ENCODE measurements at places on chromosomes 4 and X.

- no peak for DNase-seq
These were observed 68.0 kb upstream of the TMEM164 start for GRCh38 chrX:109934935-109935334.

- no peak for DNase-seq
These were observed 1.7 kb upstream of the SPARCL1 start for GRCh38 chr4:87530868-87531267.

- DNase-seq: no peak
These were observed 16.5 kb upstream of the VAMP7 start for GRCh38 chrX:155864655-155865054.

DNA sequence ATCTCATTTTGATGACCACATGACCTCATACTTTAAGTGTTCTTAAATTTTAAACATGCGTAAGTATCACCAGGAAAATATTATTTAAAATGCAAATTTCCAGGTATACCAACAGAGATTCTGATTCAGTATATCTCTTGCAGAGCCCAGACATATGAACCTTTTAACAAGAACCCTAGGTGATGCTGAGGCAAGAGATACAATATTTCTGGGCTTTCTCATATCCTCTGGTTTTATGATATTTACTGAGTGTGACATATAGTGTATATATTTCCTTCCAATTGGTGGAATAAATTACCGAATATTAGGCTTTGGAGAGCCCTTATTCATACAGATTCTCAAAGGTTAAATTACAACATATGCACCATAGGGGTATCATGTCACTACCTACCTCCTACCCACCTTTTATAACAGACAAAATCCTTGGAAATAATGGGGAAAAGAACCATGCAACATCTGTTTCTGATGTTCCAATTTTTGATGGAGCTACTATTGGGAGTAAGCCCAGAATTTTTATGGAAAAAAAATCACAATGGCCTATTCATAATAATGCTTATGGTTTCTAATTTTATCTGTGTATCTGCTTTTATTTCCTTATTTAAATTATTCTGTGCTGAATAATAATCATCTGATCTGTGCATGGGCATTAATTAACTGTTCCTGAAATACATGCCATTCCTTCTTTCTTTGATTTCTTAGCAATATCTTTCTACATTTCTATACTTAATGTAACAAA, 27.1 kb downstream of the KCTD8 start:
- DNase-seq: no peak

- no peak for DNase-seq
These were observed 927.8 kb downstream of the STPG2 start for GRCh38 chr4:97215409-97215941.

- DNase-seq: no peak
These were observed 19.0 kb upstream of the TAPT1 start for GRCh38 chr4:16245241-16245640.

- no peak for DNase-seq
These were observed 39.8 kb downstream of the IL15 start for GRCh38 chr4:141676087-141676670.

GRCh38 chrX:15816438-15816809, 26.1 kb downstream of the ZRSR2 start:
- DNase-seq: no peak

GRCh38 chr4:70522626-70523025, 4.3 kb downstream of the AMTN start:
- DNase-seq: no peak

- no peak for DNase-seq
These were observed 242.3 kb upstream of the NOCT start for GRCh38 chr4:138773321-138773720.

GRCh38 chr4:173161311-173161710, 7.3 kb upstream of the GALNT7 start:
- DNase-seq: no peak

- no peak for DNase-seq
These were observed 234.7 kb downstream of the OR13H1 start for GRCh38 chrX:131778269-131779218.

DNA sequence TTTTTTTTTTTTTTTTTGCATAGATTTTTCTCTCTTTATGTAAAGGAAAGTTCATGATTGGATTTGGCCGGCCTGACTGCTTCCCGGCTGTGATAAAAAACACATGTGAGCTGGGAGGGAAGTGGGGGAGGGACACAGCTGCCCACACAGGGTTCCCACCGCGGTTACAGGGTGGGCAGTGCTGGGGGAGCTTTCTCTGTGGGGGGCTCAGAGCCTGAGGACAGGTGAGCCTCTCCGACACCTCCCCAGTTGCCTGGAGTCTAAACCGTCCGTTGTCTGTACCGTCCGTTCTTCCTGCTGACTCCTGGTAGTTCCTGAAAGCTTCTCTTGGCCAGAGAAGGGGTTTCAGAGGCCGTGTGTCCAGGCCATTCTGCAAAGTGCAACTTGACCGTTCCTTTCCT, 21.8 kb downstream of the SHOX start:
- no peak for DNase-seq

DNA sequence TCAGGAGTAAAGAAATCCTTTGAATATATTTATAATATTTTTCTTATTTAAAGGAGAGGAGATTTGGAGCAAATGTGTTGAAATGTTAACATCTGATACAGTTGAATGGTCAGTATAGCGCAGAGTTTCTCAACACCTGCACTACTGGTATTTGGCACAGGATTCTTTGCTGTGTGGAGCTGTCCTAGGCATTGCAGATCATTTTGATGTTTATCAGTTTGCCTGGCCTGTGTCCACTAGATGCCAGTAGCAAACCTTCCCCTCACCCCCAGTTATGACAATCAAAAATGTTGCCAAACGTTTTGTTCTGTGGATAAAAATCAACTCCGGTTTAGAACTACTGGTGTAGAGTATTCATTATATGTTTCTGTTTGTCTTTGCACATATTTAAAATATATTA, 765.3 kb upstream of the SLIT2 start:
- DNase-seq: no peak

GRCh38 chr4:8009710-8010511, 70.2 kb upstream of the AFAP1 start:
- no peak for DNase-seq

GRCh38 chr4:125729171-125729570, 414.4 kb downstream of the FAT4 start:
- no peak for DNase-seq

- DNase-seq: no peak
These were observed 195.0 kb upstream of the CLNK start for GRCh38 chr4:10879411-10880110.

GRCh38 chrX:15441464-15441863, 51.7 kb downstream of the PIR start:
- DNase-seq: no peak

DNA sequence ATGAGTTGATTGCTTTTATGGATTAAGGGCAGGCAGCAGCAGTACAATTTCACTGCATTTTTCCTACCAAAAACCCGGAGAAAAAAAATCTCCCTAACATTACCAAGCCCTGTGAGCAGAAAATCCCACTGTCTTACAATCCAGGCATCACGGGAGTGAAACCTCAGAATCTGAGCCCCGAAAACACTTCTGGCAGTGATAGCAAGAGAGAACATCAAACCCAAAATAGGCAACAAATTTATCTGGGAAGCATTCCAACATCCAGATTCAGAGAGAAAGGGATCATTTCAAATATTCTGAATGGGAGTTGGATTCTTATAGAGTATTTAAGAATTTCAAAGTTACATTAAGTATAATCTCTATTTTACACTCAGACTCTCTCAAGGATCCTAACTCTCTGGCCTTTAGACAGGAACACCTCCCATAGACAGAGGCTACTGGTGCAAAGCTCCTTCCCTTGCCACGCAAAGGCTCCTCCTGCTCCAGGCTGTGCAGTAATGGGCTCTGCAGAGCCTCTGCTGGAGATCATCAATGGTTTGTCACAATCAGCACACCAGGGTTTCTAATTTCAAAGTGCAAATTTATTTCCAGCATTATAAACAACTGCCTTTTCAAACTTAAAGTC, 256.9 kb downstream of the PARM1 start:
- no peak for DNase-seq

DNA sequence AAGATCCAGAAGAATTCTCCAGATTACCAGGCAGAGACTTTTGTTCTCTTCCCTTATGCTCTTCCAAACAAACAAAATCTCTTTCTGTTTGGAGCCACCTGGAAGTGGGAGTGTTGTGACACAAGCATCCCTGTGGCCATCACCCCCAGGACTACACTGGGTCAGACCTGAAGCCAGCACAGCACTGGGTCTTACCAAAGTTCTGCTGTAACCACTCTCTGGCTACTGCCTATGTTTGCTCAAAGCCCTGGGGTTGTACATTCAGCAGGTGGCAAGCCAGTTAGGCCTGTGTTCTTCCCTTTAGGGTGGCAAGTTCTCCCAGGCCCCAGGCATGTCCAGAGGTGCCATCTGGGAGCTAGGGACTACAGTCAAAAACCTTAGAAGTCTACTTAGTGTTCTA, 43.7 kb upstream of the MAOA start:
- DNase-seq: no peak

GRCh38 chrX:19334945-19335626, 8.6 kb upstream of the PDHA1 start:
- peak; percentile 24 for DNase-seq

DNA sequence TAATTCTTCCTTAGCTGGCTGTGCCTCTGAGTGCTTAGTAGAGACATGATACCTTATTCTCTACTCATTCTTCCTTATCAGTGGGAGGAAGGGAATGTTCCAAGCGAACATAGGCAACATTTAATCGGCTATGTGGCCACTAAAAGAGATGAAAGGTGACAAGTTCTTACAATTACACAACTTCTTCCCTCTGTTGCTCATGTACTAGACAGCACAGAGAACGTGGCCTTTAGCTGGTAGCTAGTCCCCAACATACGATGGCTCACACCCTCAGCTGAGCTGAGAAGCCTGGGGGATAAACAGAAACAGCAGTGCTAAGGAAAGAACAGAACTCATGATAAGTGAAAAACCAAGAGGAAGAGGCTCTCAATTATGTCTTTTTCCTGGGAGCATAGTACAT, 52.2 kb downstream of the APOO start:
- no peak for DNase-seq

DNA sequence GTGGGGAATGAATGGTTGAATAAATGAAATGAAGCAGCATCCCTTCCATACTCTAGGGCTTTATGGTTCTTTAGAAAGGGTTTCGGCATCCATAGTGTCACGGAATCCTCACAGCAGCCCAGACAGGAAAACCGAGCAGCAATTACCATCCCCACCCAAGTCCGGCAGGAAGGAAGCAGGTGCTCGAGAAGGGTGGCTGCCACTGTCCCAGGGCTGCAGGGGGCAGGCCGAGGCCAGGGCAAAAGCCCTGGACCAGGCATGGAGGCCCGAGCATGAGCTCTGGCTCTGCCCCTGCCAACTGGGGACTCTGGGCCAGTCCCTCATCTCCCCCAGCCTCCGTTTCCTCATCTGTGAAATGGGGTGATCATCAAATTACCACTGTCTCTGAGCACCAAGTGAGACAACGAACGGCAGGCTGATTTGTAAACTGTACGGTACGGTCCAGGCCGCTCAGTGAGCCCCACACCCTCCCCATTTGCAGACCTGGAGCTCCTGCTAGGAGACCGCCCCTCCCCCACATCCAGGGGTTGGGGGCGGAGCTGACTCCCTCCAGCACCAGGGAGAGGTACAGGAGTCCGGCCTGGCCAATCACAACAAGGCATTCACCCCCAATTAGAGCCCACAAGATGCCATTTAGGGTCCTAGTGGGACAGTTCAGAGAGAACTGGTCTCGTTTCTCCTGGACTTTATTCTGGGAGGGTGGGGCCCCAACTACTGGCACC, 100.4 kb downstream of the WFS1 start:
- DNase-seq: no peak

GRCh38 chr4:3683077-3683743, 83.0 kb upstream of the ADRA2C start:
- DNase-seq: no peak

DNA sequence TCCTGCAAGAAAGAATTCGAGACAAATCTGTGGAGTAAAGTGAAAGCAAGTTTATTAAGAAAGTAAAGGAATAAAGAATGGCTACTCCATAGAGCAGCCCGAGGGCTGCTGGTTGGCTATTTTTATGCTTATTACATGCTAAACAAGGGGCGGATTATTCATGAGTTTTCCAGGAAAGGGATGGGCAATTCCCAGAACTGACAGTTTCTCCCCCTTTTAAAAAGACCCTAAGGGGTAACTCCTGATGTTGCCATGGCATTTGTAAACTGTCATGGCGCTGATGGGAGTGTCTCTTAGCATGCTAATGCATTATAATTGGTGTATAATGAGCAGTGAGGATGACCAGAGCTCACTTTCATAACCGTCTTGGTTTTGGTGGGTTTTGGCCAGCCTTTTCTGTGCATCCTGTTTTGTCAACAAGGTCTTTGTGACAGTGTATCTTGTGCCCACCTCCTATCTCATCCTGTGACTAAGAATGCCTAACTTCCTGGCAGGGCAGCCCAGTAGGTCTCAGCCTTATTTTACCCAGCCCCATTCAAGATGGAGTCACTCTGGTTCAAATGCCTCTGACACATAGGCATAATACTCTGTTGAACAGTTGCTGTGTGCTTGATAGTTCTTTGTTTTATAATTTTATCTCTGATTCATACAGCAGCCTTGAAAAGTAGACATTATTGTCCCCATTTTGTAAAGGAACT, 25.8 kb downstream of the GAB1 start:
- DNase-seq: no peak

DNA sequence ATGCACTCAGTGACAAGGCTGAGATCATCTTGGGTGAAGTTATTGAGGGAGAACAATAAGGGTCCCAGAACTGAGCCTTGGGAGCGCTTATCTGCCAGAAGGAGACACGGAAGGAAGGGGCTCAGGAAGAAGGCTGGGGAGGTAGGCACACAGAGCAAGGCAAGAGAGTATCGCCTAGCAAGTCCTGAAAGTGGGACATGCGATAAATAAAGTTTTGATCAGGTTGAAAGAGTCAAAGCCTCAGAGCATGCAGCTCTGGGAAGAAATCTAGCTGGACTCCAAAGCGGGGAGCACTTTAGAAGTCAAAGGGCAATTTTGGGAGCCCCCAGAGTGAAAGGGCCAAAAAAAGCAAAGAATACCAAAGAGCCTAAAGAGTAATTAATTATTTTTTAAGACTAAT, 17.7 kb upstream of the ANXA3 start:
- DNase-seq: no peak

DNA sequence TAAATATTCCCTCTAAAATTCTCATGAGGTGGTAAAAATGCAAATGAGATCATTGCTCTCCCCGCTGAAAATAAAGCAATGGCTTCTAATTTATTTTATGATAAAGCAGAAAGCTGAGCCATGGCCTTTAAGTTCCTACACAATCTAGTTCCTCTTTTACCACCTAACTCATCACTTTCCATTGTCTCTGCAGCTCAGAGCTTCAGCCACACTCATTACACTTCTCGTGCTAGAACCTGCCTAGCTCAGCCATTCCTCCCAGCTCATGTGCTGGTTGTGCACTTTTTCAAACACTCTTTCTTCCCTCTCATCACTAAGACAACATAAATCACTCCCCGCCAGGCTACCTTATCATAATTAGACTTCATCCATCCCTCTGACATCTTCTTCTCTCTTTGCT, 1112.1 kb upstream of the PRKX start:
- no peak for DNase-seq

DNA sequence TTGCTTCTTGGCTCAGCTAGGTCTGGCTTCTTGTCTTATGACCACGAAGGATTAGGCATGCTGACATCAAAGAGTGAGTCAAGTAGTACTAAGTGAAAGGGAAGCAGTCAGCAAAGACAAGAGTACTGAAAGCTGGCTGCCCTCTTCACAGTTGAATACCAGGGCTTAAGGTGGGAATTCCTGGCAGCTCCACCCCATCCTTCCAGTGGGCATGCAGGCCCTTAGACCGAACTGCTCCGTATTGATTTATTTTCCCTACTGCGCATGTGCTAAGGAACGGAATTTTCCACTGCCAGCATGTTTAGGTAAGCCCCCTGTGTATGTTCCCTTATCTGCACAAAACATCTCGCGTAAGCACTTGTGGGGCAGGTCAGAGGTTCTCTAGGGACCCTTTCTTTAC, 2320.1 kb downstream of the ARAP2 start:
- DNase-seq: no peak
